Psoas muscle (tissue), 8 donors: ENCODE measurements at places on chromosomes 16 and 17.

DNA sequence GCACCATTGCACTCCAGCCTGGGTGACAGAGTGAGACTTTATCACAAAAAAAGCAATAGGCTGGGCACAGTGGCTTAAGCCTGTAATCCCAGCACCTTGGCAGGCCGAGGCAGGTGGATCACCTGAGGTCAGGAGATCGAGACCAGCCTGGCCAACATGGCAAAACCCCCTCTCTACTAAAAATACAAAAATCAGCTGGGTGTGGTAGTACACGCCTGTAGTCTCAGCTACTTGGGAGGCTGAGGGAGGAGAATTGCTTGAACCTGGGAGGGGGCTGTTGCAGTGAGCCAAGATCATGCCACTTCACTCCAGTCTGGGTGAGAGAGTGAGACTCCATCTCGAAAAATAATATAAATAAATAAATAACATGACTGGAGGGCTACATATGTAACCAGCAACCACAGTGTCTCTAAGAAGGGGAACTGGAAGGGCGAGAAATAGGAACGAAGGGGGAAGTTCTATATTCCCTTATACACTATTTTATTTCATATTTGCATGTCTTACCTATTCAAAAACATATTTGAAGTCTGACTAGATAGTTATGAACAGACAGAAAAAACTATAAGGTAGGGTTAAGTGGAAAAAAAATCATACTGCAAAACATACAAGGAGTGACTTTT lies 25.9 kb downstream of the MYH11 start:
- no peak for DNase-seq

GRCh38 chr16:23031508-23032098 lies 117.6 kb downstream of the USP31 start:
- DNase-seq: no peak

DNA sequence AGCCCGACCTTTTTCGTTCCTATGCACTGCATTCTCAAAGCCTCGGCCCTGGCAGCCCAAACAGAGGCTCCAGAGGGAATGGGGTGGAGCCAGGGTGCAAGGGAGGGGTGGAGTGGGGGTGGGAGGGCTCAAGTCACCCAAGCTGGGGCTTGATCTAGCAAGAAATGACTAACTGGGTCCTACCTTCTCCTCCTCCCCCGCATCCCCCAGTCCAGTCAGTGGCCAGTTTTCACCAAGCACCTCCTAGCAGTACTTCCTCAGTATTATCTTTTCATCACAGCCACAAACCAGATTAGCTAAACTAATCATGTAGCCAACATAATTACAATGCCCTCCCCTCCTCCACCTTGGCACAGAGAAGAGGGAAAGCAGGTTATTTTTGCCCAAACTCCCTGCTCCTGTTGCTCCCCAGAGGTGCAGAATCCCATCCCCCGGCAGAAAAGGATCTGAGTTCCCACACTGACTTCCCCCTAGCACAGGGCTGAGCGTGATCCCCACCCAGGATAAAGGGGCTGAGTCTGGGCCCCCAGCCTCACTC lies 2.2 kb downstream of the JUP start:
- peak; percentile 73 for DNase-seq

DNA sequence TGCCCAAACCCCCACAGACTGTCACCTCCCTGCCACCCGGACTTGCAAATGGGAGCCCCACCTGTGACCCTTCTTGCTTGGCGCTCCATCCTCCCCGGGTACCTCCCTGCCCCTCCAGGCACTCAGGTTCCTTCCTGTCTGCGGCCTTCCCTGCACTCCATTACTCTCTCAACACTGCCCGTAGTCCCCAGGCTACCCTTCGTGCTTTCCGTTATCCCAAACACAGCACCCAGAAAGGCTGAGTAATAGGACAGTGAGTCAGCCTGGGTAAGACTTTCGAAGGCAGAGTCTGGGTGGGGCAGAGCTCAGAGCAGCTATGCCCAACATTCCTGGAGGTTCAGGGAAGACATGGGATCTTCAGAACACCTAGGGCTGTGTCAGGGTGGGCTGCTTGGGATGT lies 16.6 kb upstream of the C16orf74 start:
- no peak for DNase-seq

DNA sequence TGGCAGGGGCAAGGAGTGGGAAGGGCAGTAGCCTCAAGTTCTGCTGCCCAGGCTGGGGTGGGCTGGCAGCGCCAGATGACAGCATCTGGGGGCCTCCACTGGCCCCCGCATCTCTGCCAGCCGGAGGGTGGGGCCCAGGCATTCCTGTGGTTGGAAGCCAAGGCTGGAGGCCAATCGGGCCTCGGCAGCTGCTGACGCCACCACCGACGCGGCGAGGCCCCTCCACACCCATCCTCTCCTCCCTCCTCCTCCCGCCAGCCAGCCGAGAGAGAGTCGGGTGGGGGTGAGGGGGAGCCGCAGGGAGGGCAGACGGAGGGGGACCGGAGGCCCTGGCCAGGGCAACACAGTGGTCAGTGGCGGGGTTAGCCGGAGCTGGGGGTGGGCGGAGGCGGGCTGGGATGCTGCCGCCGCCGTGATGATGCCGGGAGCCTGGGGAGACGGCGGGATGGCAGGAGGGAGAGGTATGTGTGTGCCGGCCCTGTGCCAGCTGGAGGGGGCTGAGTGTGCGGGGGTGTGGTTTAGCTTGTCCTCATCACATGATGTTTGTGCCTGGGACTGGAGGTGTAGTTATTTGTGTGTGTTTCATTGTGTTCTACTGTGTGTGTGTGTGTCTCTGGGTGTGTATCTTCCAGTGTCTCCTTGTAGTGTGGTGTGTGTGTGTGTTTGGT lies 36.6 kb downstream of the ARHGAP23 start:
- DNase-seq: peak; percentile 92

- peak; percentile 96 for DNase-seq
Measured at GRCh38 chr17:68035131-68035522, 408 bp upstream of the KPNA2 start.

DNA sequence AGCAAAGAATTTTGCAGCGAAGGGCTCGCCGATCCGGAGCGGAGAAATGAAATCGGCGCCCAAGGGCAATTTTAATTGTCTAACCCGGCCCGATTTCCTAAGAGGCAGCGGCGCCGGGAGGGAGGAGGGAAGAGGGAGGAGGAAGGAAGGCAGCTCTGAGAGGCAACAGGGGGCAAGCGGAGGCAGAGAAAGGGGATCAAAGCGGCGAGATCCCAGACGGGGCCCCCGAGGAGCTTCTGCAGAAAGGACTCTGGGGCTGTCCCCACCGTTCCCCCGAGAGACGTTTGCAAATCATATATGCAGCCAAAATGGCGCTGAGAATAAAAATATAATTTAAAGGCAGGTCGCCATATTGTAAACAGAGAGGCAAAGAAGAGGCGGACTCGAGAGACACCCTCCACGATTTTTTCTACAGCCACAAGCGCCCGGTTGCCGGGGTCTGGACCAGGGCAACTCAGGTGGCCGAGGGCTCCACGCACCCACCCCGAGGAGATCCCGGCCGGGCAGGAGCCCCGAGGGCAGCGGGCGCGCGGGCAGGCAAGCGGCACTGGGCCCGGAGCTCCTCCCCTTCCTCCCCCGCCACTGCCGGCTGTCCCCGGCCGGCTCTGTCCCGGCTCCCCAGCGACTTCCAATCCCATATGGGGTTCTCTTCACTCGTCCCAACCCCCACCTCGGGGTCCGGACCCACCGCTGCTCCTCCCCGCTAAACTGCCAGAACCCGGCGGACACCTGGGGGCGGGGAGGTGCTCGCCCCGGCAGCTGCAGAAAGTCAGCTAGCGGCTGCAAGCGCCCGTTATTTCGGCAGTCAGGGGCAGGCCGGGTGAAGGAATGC lies 1.9 kb downstream of the PHF12 start:
- peak; percentile 80 for DNase-seq

DNA sequence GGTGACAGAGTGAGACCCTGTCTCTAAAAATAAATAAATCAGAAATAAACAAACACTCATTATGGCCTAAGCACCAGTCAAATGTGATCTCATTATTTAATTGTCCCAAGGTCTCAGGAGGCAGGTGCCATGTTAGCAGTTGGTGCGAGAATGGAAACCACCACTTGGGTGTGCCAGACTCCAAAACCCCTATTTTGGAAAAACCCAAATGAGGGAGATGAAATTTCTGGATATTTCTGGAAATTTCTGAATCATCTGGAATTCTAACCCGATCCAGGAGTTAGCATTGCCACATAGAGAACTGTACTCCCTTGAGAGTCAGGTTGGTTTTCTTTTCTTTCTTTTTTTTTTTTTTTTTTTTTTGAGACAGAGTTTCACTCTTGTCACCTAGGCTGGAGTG lies 264.0 kb downstream of the XYLT1 start:
- DNase-seq: no peak

- no peak for DNase-seq
Measured at GRCh38 chr16:85731179-85731578, 19.7 kb downstream of the C16orf74 start.

GRCh38 chr16:11255737-11256660 lies at the start of gene SOCS1:
Gene SOCS1 (minus strand): TSS chr16:11256204. CDS start chr16:11255478, 726 bp downstream.
- peak; percentile 85 for DNase-seq

GRCh38 chr17:72134608-72135394 lies 14.0 kb downstream of the SOX9 start:
- DNase-seq: no peak

GRCh38 chr17:75078284-75079022 lies 9.3 kb upstream of the SLC16A5 start:
- DNase-seq: no peak

DNA sequence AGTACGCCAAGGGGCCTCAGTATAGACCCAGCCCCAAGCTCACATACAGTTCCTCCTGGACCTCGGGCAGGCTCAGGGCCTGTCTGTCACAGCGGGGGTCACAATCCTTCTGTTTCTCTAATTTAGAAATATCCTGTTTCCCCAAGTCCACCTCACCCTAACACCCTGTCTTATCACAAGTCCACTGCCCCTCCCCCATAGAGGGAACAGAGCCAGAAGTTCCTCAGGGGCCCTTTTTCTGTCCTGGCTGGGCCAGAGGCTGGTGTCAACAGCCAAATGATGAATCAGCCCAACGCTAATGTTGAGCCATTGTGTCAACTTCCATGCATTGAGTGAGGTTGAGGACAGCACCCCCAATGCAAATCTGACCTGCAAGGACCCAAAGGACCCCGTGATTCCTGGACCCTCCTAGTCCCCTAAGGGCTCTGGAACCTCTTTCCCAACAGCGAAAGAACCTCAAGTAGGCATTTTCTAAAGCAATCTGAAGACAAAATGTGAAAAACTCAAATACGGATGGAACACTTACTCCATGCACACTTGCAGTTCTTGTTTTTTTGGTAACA lies 58.6 kb downstream of the PECAM1 start:
- no peak for DNase-seq
